ENCODE measurements at places on chromosomes 4 and X. TPM values are rescaled to one million over a fixed set of nuclear protein-coding genes. Genes with fewer than 3 reads are reported as not detected.

Gene MAGED4
- total RNA-seq, result 32.5 TPM

Gene XAGE1A
- not detected for total RNA-seq

Gene STPG2
- 0.07 TPM for total RNA-seq

Gene RPA4
- not detected for total RNA-seq

Gene GYG2
- total RNA-seq, result 2.2 TPM

Gene CPLX1
- total RNA-seq, result not detected

Gene ADAMTS3
- total RNA-seq, result 3.5 TPM

- DNase-seq, result no peak
These were observed 155.1 kb upstream of the FGF13 start for GRCh38 chrX:138866643-138867042.

DNA sequence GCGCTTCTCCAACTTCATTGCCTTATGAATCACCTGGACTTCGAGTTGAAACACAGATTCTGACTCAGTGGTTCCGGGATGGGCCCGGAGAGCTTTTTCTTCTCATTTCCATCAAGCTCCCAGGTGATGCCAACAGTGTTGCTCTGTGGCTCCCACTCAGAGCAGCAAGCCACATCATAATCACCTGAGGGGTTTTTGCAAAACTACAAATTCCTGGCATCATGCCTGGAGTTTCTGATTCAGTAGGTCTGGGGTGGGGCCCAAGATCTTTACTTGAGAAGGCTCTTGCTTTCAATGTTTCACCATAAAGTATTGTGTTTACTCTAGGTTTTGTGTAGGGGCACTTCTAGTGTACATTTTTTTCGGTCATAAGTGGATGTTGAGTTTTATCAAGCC is 7.0 kb downstream of the MTM1 start:
- DNase-seq, result peak; percentile 37

DNA sequence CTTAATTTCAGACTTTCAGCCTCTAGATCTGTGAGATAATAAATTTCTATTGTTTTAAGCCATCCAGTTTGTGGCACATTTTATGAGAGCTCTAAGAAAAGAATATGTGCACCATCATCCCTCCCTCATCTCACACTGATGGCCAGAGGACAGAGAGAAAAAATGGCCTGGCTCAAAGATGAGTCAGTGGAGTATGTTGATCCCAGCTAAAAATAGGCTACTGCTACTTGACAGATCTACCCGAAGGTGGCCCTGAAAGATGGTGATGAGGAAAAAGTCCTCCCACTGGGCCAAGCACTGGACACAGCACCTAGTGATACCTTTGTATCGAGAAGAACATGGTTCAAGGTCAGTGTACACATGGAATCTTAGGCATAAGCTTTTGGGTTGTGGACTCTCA is 38.2 kb upstream of the DCTD start:
- no peak for DNase-seq

- DNase-seq, result no peak
These were observed 208.8 kb downstream of the SH2D1A start for GRCh38 chrX:124555036-124555595.

- DNase-seq, result no peak
These were observed 43.4 kb upstream of the SEC24B start for GRCh38 chr4:109390115-109390768.

DNA sequence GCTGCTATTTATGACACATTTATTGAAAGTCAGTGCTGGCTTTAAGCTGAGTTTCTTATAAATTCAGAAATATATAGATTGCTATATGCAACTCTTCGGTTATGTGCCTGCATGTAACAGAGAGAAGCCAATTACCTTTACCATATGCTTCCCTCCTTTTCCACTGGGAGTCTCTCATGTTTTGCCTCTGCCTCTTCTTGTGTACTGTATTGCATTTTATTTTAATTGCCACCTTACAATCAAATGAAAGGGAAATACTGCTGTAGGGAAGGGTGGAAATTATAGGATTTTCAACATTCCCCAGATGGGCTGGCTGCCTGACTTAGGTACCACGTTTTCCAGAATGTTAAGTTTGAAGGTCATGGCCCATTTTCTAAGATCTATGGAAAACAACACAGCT is 655.4 kb upstream of the SLIT2 start:
- DNase-seq, result no peak

DNA sequence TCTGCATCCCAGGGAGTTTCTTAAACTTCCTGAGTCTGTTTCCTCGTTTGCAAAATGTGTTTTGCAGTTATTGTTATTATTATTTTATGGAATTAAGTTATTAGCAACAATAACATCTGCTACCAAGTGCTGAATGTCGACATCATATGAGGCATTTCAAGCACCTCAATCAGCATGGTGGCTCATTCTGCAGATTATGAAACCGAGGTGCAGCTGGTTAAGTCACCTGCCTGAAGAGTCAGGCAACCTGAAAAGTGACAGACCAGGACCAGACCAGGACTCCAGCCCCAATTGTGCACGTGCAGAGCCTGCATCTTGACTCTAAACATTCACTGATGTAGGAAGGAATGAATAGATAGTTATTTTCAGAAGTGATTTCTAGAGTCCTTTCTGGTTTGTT is 99.8 kb downstream of the AFAP1 start:
- no peak for DNase-seq

DNA sequence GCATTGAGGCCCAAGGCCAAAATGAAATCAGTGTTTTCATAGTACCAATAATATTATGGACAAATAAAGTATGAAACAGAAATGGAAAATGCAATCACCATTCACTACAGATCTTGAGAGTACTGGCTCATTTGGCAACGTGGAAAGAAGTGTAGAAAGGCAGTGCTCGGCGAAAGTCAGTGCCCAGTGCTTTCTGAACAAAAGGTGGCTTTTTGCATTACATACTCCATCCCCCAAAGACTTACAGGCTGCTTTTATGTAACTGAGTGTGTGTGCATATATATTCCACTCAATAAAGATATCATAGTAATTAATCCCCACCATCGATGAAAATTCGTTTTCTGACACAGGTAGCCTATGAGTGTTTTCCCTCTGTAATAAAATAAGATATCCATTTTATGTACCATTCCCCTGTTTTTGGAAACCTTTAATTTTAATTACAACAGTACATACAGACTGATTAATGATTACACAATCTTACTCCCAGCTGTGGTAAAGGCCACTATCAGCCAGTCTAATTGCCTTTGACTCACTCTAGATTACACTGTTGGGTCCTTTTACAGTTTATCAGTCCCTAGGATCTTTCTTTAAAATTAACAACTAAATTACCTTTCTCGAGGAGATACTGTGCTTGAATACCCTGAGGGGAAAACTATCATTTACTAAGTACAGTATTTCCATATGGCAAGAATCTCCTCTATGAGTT is 65.9 kb downstream of the MAD2L1 start:
- DNase-seq, result no peak

GRCh38 chr4:8010618-8011017 is 71.0 kb upstream of the AFAP1 start:
- no peak for DNase-seq

DNA sequence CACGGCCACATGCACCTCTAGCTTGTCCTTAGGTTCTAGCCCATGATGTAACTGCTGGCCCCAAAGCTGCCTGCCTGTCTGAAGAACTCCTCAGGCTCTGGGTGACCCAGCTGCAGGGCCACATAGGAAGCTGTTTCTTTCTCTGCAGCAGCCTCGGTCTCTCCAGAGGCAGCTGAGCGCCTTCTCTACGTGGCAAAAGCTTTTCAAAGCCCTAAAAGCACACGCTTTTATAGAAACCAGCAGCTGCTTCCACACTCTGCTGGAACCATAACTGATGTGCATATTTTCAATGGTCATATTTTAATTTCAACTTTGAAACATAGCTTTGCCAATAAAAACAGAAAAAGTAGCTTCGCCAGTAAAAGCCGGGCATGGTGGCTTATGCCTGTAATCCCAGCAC is 37.4 kb downstream of the FAM53A start:
- DNase-seq, result no peak

DNA sequence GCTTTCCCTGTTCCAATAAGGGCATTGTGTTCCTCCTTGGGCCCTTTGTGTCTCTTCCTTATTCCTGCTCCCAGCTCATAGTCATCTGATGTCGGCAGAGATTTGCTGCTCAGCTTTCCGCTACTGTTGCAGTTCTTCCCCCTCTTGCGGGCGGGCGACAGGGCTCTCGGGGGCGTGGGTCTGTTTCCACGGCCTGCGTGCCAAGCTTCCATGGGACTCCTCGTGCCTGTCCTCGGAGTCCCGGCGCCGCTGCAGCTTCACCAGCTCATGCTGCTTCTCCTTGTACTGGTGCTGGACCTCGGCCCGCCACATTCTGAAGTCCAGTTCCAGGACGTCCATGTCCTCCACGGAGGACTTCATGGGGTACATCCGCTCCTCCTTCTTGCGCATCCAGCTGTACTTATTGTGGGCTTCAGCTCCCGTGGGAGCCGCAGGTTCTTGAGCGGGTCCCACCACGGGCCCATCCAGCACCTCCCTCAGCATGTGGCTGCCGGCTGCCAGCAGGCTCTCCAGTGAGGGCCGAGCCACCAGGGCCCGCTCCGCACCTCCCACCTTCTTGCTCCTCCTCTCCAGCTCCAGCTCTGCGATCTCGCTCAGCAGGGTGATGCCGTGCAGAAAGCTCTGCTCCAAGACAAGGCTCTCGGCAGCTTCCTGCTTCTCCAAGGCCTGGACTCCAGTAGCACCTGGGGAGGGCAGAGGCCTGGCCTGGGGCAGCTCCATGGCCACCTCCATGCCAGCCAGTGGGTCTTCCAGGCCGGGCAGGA is 74.1 kb upstream of the UCP1 start:
- DNase-seq, result no peak

GRCh38 chr4:133320576-133321170 is 171.6 kb downstream of the PCDH10 start:
- DNase-seq, result no peak

DNA sequence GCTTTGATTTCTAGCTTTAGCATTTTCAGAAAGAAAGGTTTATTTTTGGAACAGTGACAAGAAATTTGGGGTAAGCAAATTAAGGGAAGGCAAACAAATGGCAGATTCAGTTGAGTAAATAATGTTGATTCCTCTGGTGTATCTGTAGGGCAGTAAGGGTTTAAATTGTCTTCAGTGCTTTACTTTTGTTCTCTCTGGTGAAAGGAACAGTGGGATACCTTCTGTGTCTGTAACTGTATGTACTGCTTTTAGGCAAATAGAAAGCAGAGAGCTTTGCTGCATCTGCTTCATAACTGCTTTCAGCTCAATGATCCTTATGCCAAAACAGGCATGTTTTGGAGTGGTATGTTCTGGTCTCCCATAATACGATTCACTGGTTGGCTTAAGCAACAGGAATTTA is 932.1 kb upstream of the SLIT2 start:
- DNase-seq, result no peak

DNA sequence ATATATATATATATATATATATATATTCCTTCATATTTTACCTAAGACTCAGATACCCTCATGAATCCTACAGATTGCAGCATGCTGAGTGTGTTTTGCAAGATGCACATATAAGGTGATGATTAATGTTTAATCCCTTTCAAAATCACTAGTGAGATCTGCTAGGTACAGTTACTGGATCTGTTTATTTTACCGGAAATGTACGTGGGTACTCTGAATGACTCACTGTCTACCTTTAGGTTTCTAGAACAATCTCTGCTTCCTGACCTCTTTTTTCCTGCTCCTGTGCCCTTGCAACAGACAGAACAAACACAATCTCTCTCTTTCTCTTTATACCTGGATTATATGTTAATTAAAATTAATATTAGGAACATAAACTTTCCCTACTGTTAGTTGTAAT is 379.6 kb downstream of the FAM133A start:
- DNase-seq, result no peak

DNA sequence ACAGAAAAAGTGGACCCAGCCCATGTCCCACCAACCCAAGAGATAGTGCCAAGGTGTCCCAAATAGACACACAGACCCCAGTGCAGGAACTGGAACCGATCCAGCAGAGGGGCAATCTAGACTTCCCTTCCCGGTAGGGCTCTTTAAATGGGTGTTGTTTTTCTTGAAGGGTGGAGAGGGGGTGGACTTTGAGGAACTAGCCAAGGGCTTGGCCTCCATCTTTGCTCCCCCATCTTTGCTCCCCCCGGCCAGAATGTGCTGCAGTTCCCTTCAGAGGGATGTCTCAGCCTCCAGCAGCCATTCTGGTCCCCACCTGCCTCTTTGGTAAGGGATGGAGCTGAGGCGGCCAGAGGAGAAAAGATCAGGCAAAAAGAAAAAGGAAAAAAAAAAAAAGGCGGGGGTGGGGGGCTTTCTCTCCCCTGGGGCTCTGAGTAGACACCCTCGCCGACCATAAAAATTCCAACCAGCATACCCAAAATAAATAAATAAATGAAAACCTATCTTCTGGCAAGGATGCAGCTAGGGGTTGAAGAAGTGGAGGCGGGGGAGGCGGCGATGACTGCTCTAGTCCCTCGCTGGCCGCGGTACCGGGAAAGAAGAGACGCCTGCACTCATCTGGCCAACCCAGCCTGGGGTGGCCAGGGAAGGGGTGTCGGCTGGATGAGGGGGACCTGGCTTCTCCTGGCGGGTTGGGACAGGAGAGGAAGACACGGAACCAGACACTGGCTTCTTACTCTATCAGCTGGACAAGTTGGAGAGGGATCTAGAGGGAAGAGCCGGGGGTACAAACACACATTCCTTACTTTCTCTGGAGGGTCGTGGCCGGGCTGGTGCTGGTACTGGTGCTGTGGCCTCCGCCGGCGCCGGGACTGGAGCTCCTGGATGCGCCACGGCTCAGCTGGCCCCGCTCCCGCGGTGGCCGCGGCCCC is 38.5 kb upstream of the IQSEC2 start:
- no peak for DNase-seq

DNA sequence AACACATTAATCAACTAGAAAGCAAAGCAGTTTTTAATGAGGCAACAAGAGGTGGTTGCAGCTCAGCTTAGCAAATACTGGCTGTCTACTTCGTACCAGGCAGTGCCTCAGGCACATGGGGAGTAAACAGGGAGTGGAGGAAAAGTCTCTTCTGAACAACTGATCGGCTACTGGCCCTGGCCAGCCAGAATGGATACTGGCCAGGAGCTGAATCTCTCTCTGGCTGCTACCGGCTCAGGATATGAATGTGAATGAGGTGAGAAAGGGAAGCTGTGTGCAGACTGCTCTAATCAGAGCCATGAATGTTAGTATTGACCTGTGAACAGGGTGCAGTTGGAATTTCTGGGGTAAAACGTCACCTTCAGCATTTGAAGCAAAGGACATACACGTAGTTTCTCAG is 77.3 kb downstream of the STK32B start:
- no peak for DNase-seq

DNA sequence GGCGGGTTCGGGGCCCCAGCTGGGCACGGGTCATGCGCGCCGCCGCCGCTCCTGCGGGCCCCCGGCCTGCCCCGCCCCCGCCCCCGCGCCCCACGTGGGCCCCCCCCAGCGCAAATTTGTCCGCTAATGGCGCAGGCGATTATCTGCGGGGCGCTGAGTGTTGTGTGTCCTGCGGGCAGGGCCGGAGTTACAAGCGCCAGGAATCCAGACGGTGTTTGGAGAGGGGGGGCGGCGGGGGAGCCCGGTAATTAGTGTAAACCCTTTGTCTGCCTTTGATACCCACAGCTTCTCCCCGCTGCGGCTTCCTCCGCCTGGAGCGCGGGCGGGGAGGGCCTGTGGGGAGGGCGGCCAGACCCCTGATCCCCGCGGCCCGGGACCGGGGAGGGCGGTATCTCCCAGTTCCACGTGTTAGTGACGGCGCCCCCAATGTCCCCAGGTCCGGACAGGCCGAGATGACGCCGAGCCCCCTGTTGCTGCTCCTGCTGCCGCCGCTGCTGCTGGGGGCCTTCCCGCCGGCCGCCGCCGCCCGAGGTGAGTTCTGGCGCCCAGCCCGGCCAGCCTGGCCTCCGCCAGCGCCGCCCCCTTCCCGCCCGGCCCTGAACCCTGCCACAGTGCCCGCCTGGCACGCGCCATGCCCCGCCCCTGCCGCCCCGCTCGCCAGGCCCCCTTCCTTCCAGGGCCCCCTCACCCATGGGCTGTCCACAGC is 761 bp downstream of the FGFRL1 start:
- no peak for DNase-seq

Data from kidney epithelial cell (primary cell).